Stimulated activated CD8-positive, alpha-beta memory T cell treated with anti-CD3 and anti-CD28 coated beads, Interleukin-2, amount 100 ng/mL, for 48 hours (primary cell): ENCODE measurements at places on chromosomes 5 and 9.
A peak's percentile ranks its signal among the peaks of the same experiment; 100 is the strongest.

DNA sequence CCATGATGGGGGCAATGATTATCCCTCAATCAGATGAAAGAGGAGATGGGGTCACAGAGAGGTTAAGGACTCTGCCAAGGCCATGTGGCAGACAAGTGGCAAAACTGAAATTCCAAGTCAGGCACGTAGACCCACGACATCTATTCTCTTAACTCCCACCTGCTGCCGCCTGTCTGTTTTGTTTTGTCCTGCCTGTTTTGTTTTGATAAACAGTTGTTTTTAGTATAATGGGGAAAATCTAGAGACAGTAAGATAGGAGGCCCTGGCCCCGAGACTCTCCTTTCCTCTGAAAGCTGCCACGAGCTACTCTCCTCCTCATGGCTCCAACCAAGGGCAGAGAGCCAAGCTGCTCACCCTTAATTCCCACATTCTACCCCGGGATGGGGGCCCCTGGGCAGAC is 4.9 kb downstream of the FSTL4 start:
- DNase-seq, result no peak

DNA sequence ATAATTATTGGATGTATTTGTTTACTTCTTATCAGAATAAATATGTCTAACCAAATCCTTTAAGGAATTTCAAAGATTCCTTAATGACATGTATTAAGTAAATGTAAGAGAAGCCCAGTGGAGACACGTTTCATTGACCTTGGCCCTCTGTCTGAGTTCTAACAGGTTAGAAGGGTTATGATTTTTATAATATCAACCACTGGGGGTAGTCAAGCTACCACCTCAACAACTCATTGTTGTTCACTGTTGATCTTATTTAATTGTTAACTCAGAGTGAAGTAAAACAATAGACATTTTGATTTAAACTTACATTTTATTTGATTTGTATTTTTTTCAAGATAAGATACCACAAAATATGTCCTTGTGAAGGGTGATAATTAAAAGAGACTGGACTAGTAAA is 499.2 kb upstream of the COX7C start:
- DNase-seq, result no peak

GRCh38 chr5:38316544-38317224 is 58.3 kb downstream of the EGFLAM start:
- DNase-seq, result no peak

- DNase-seq, result no peak
These were observed 440.0 kb upstream of the WWC1 start for GRCh38 chr5:167851416-167851815.

GRCh38 chr9:126989847-126990842 is 75.6 kb downstream of the RALGPS1 start:
- no peak for DNase-seq

- no peak for DNase-seq
These were observed 142.0 kb downstream of the ZCCHC7 start for GRCh38 chr9:37262410-37262809.

GRCh38 chr9:130590305-130590704 is 10.9 kb downstream of the FUBP3 start:
- DNase-seq, result no peak

GRCh38 chr9:126955811-126956210 is 41.2 kb downstream of the RALGPS1 start:
- DNase-seq, result no peak

GRCh38 chr9:38359689-38360385 is 32.7 kb upstream of the ALDH1B1 start:
- DNase-seq, result no peak

DNA sequence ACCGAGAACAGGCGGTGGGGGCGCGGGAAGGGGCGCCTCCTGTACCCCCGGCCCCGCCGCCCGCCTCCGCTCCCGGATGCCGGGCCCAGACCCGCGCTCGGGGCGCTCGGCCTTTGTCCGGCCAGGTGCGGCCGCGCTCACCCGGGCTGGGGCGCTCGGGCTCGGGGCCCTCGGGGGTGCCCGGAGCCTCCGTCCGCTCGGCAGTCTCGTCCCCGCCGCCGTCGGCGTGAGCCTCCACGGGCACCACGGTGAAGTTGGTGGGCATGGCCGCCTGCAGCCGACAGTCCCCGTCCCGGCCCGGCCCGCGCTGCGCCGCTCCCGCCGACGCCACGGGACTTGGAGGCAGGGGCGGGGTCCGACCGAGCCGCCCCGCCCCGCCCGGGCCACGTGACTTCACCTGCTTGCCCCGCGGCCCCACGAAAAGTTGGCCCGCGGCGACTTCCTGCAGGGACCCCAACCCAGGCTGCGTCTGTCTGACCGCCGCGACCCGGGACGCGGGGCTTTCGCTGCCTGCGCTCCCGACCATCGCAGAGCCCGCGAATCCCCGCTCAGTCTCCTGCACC is at the start of gene SLC12A7:
TSS of gene SLC12A7 (minus strand) at position 337 of the 563 bp plus-strand sequence. CDS start at position 265, 72 bp downstream.
- DNase-seq, result peak; percentile 43

DNA sequence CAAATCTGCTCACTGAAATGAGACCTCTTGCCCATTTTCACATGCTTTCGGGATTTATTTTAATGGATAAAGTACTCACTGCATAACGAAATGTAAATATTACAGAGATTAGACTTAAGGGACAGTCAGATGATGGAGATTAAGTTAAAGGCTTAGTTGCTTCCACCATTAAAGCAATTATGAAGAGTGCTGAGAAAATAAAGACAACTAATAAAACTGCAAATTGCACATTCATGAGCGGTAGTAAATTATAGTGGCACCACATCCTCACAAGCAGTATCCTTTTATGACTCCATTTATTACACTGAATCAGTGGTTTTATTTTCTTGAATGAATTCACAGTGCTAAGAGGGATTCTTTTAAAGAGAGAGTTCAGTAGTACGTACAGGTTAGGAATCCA is 76.2 kb upstream of the TMED7 start:
- DNase-seq, result no peak
